LoVo (cell line): ENCODE measurements at places on chromosomes 7 and 10.

GRCh38 chr7:68524126-68524525, 1074.1 kb upstream of the AUTS2 start:
- no peak for DNase-seq

DNA sequence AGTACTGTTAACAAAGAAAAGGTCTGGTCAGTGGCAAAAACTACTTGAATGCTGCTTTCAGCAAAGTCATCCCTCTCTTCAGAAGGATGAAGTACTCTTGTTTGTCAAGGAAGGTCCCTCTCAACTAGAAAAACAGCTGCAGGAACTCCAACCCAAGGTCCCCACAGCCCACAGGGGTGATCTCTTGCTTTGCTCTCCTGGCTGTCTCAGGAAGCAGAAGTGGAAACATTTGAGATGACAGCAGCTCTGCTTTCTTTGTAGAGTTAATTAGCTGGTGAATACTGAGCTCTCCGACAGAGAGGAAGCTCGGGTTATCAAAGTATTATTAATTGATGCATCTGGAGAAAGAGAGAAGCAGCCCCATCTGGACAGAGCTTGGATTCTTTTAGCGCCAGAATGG, 25.4 kb upstream of the LRGUK start:
- DNase-seq, result no peak

DNA sequence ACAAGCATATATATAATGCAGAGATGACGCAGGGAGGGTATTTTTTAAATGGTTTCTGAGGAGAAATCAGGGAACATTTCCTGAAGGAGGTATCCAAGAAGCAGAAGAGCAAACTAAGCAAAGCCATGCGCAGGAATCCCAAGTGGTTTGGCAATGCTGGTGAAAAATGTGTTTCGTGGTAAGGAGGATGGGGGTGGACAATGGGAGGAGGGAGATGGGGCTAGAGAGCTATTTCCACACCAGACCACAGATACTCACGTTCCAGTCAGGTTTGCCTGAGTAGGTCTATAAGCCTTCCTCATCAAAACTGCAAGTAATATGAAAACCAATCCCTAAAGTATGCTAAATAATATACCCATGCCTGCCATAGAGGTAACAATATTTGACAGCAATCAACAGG, 223.7 kb upstream of the MKLN1 start:
- DNase-seq, result no peak

DNA sequence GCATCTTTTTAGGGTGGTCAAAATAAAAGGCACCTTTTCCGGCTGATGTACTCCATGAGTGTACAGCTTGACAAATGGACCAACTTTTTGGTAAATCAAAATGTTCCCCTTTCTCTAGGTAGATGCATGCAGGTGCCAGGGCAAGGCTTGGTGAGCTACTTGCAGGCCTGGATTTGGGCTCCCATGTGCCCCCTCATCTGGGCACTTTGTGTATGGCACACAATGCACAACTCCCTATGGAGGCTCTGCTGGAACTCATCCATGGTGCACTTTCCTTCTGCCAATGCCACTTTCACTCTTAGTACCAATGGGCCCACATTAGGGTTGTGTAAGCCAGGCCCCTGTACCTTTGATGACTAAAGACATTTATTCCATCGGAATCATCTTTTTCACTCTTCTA, 300.8 kb downstream of the SDHAF3 start:
- no peak for DNase-seq

DNA sequence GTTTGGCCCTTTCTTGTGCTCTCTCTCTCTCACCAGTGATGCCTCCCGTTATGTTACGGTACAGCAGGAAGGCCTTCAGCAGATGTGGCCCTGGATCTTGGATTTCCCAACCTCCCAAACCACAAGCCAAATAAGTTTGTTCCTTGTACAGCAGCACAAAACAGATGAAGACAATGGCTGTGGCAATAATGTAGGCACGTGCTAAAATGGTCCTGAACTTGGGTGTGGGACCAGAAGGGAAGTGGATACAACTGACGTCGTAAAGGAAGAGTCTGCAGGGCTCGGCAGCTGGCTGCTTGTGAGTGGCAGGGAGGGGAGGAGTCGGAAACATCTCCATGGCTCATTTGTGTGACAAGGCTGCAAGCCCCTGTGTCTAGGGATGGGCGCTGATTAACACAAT, 26.8 kb downstream of the PROSER2 start:
- DNase-seq, result no peak
